Activated CD4-positive, alpha-beta T cell treated with anti-CD3 and anti-CD28 coated beads for 36 hours (primary cell): ENCODE measurements at places on chromosomes 4 and X. TPM values are rescaled to one million over a fixed set of nuclear protein-coding genes. Genes with fewer than 3 reads are reported as not detected.

ESX1 gene
- not detected for total RNA-seq

DNA sequence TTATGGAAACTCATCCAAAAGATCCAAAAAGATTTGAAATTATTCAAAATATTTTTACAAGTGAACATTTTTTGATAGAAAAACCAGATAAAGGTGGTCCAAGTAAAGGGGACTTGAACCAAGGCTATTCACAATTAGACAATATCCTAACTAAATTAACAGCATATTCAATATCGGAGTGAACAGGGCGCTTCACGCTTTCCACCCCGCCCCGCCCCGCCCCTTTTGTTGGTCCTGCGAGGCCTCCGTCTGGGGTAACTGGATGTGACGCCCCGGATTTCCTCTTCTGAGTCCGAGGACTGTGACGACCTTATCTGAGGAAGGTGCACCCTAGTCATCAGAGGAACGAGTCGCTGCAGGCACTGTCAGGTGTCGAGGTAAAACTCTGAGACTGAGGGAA, at the start of gene MAGEB16:
TSS of gene MAGEB16 (plus strand) at position 301 of the 400 bp plus-strand sequence. CDS start 3,855 bp downstream, outside the sequence.
- no peak for DNase-seq

CSAG2 gene
- total RNA-seq: not detected

GRCh38 chr4:16717266-16717970, 181.0 kb downstream of the LDB2 start:
- no peak for DNase-seq

SYP gene
- 8.5 TPM for total RNA-seq

GRCh38 chrX:101368800-101369199, 17.2 kb downstream of the BTK start:
- DNase-seq: no peak

DNA sequence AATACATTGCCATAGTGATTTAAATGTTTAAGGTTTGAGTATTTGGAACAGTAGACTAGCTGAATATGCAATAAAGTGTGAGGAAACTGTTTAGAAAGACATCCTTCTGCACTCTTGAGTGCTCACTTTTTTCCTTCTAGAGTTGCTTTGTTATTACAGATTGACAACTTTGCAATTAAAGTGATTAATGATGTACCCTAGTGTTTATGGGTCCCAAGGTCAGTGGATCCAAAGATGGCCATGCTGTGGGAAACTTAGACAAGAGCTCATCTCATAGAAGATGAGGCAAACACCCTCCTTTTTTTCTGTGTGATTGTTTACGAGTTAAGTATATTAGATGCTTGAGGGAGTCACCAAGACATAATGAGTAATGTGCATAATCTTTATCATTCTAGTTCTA, 118.8 kb downstream of the PDLIM5 start:
- no peak for DNase-seq

CLDN2 gene
- total RNA-seq: not detected

- no peak for DNase-seq
Observed at GRCh38 chr4:134178706-134179105, 22.9 kb downstream of the PABPC4L start.

PRDM5 gene
- not detected for total RNA-seq

DNA sequence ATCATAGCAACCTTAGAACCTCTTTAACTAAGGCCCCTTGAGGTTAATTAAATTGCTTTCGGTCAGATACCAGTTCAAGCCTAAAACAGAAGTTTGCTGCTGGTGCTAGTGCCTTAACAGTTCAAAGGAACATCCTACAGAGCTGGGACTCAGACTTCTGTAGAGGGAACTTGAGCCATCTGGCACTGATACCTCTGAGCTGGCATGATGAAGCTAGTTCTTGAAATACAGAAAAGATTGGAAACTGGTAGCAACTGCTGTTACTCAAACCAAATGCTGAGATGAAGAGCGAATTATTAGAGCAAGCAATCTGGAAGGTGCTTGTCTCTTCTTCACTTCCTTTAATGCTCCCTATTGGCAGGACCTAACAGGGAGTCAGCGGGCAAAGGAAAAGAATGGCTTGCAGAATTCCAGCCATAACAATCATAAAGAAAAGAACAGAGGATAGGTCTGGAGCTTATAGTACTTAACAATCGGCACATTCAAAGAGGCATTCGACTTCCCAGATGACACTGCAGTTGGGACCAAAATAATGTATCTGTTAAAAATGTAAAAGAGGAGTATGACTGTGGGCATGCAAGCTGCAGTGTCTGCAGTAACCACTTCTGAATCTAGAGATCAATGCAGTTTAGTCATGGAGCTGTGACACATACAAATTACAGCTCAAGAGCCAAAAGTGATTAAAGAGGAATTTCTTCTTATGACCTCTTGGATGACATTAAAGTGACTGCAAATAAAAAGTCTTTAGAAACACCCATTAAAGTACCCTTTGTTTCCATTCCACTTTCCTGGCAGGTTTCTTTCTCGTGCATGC, 298.9 kb downstream of the PDGFC start:
- no peak for DNase-seq

ALPK1 gene
- total RNA-seq: 24.3 TPM

DNA sequence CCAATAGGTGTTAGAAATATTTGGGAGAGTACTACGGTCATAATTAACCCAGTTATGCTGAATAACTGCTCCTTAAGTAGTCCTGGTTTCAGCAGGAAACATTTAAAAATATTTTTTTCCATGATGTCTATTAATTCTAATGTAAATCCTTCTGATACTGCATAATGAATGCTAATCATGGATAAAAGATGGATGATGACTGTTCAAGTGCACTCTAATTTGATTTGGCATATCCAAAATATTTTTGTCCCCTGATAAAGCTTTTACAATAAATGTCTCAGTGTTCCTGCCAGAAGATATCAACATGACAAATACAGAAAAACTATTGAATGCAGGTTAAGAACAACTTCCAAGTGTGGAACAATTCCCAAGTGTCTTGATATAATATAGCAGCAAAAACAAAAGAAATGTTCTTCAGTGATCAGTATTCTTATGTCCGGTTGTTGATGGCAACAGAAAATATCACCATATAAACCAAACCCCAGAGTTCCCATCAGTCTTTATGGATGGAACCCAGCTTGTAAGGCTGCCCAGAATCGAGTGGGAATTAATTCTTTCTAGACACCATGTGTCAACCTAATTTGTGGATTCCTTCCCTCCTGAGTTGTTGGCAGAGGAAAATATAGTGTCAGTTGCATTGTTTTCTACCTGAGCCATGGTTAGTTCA, 205.4 kb upstream of the GK2 start:
- no peak for DNase-seq

DNA sequence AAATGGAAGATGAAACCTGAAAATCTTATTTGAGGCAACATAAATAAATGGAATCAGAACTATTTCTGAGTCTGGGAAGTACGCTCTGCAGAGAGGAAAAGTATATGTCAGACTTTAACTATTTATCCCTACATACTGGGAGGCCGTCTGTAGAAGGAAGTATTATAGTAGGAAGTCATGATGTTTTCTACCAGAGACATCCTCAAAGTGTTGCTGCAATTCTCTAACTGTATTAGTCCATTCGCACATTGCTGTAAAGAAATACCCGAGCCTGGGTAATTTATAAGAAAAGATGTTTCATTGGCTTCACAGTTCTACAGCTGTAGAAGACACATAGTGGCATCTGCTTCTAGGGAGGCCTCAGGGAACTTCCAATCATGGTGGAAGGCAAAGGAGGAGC, 88.7 kb upstream of the TBL1X start:
- DNase-seq: no peak

- no peak for DNase-seq
Observed at GRCh38 chr4:10491401-10491800, 34.2 kb upstream of the ZNF518B start.

RNF150 gene
- 0.02 TPM for total RNA-seq

- peak; percentile 7 for DNase-seq
Observed at GRCh38 chrX:51461053-51462044, 35.0 kb downstream of the NUDT11 start.

PTPN13 gene
- 1.4 TPM for total RNA-seq

DNA sequence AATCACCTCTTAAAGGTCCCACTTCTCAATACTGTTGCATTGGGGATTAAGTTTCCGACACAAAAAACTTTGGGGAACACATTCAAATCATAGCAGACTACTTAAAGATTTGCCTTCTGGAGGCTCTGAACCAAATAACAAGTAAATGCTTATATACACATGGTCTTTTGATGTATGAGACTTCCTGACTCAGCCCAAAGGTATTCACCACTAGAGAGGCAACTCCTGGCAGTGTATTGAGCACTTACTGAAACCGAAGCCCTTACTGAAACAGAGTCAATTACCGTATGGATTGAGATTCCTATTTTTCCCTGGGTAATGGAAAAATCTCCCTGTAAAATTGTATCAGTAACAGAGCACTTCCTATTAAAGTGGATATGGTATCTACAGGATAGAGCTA, 45.4 kb downstream of the ZCCHC13 start:
- no peak for DNase-seq

GRCh38 chrX:135345107-135345589, 35.9 kb downstream of the ETDC start:
- DNase-seq: peak; percentile 4

ARHGAP10 gene
- 6.1 TPM for total RNA-seq

ADAMTS3 gene
- total RNA-seq: not detected

GRCh38 chr4:44434247-44434646, 14.4 kb downstream of the KCTD8 start:
- DNase-seq: no peak

GRCh38 chr4:82560853-82561785, 669 bp downstream of the TMEM150C start:
- peak; percentile 11 for DNase-seq

ARAP2 gene
- 40.0 TPM for total RNA-seq

ARHGEF6 gene
- 44.5 TPM for total RNA-seq

GRCh38 chr4:51995647-51996220, 24.4 kb downstream of the LRRC66 start:
- no peak for DNase-seq

GRCh38 chr4:133112641-133113040, 36.5 kb upstream of the PCDH10 start:
- no peak for DNase-seq

CLGN gene
- 0.19 TPM for total RNA-seq

GRCh38 chrX:103398421-103398864, 22.1 kb downstream of the BEX3 start:
- peak; percentile 8 for DNase-seq

DNA sequence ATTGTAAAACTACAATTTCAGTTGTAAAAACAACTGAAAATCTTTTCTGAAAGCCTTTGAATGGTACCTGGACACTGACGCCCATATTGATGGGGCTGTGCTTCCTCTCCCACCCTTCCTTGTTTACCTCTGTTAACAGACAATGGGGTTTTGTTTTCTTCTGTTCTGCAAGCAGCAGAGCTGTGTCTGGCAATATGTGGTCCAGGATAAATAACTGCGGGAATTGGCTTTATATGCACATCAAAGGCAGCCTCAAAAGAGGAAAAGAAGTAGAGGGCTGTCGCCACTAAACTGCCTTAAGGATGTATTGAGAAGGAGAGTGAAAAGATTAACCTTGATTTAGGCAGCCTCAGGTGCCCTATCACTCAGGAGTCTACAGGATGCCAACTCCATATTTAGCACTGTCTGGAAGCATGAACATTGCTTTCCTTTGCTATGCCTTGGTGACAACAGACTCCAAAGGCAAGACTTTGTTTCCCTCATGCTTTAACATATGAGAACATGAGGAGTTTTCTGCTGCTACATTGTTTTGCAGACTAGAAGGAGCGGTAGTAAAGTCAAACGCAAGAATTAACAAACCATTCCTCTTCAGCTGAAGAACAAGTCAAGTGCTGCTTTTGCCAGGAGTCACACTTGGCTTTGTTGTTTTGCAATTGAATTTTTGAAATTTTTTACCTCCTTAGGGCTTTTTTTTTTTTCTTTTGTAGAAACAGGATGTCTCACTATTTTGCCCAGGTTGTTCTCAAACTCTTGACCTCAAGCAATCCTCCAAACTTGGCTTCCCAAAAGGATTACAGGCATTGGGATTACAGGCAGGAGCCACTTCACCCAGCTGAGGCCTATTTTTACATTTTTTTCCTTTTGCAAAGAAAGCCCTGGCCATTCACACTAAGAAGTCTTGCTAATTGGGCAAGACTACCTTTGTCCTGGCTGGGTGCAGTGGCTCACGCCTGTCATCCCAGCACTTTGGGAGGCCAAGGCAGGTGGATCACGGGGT, 3.0 kb downstream of the IL21 start:
- no peak for DNase-seq

DNA sequence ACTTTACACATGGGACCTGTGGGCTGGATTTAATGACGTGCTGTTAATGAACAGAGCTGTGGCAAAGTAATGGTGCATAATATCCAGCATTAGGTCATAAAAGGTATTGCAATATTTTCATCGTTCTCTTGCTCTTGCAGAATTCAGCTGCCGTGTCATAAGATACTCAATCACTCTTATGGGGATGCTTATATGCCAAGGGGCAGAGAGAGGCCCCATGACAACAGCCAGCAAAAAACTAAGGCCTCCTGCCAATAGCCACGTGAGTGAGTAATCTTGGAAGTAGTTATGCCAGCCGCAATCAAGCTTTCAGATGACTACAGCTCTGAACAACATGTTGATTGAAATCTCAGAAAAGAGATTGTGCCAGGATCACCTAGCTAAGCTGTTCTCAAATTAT, 616.9 kb downstream of the FSTL5 start:
- DNase-seq: no peak

DNA sequence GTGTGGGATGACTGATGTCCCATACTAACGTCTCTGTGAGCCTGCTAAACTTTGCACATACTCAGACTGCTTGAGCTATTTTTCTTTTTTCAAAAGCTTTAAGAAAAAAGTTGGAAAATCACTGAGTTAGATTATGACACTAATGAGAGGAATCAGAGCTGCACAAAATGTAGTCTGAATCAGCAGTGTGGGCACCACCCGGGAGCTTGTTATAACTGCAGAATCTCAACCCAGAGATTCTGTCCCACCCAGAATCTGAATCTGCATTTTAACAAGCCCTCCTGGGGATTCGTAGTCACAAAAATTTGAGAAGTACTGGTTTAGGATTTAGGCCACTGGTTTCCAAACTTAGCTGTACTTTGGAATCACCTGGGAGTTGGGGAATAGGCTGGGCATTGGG, 102.1 kb upstream of the MID1IP1 start:
- no peak for DNase-seq

DNA sequence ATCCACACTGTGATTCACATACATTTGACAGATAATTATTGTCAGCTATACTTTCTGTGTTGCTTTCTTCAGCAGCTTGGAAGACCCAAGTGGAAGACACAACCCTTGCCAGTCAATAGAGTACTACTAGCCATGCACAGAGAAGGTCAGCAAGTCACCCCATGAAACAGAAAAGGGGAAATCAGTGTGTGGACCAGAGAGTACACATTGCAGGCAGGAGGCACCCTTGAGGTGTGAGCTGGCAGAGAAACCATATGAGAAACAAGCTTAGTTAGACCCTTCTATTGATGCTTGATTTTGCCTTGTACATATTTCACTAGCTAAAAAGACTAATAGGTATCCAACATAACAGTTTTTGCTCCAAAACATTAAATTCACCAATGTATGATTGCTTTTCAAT, 99.5 kb downstream of the NLGN4X start:
- DNase-seq: no peak

CITED1 gene
- not detected for total RNA-seq

GRCh38 chrX:36344301-36344700, 424.8 kb downstream of the CFAP47 start:
- DNase-seq: no peak

GRCh38 chrX:141455103-141455502, 129.4 kb downstream of the SPANXA1 start:
- no peak for DNase-seq
